ENCODE measurements at places on chromosomes 3 and 15.

- no peak for DNase-seq
Measured at GRCh38 chr3:52210550-52211046, 12.6 kb downstream of the ALAS1 start.

DNA sequence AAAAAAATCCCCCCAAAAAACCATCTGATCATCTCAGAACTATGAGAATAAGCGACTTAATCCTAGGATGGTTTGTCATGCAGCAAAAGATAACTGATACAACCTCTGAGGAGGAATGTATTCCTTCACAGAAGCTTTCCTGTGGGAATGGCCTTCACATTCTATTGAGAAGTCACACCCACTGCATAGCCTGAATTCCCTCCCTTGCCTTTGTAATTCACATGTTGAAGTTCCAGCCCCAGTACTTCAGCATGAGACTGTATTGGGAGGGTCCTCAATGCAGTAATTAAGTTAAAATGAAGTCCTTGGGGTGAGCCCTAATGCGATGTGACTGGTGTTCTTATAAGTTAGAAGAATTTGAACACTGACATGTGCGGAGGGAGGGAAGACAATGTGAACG, 395.2 kb downstream of the TUSC7 start:
- DNase-seq = no peak

- no peak for DNase-seq
Measured at GRCh38 chr3:175325440-175325839, 466.3 kb downstream of the NAALADL2 start.

DNA sequence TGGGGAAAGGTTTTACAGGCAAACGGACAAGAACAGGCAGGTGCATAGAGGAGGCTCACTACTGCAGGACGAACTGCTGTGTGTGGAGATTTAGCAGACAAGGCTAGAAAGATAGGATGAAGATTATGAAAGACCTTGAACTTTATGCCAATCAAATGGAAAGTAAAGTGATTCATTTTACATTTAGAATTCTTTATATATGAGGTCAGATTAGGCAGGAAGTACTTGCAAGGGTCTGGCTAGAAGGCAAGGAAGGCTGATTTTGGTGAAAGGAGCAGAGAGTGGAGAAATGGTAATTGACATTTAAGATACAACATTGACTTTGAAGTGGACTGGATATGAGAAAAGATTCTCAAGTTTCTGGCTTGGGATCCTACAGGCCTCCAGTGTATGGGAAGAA, 33.6 kb downstream of the PLSCR4 start:
- DNase-seq = no peak

GRCh38 chr3:128448491-128448890, 18.2 kb downstream of the DNAJB8 start:
- no peak for DNase-seq

DNA sequence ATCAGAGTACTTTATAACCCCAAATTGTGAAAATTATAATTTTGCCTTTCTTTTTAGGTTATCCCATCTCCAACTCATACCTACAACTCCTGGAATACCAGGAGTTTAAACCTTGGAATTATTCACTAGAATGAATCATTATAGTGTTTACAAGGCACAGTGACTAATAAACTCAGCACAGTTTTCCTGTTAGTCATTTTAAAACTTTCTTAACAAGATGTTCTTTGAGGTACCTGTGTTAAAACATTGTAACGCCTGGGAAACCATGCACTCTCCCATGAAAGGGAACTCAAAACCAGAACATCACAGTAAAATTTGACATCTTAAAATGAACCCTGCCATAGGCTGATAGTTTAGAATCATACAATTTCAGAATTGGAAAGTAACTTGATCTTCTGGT, 132.4 kb upstream of the OSTN start:
- no peak for DNase-seq
